ENCODE measurements at places on chromosomes 16 and 17. TPM values are rescaled to one million over a fixed set of nuclear protein-coding genes. Genes with fewer than 3 reads are reported as not detected.

Gene ABCA8
- 51.5 TPM for polyA plus RNA-seq

Gene OTOP3
- not detected for polyA plus RNA-seq

Gene LLGL2
- 13.5 TPM for polyA plus RNA-seq

Gene TM4SF5
- not detected for polyA plus RNA-seq

Gene GRAPL
- polyA plus RNA-seq = 2.1 TPM

Gene PGAP6
- 29.0 TPM for polyA plus RNA-seq

Gene GRB7
- 0.72 TPM for polyA plus RNA-seq

Gene KRTAP17-1
- polyA plus RNA-seq = not detected

Gene PDIA2
- 0.77 TPM for polyA plus RNA-seq

Gene TAT
- not detected for polyA plus RNA-seq

Gene NEUROD2
- 0.05 TPM for polyA plus RNA-seq

Gene SULT1A3
- 4.5 TPM for polyA plus RNA-seq

Gene TPSAB1
- 1.0 TPM for polyA plus RNA-seq

Gene ANKRD13B
- 18.4 TPM for polyA plus RNA-seq

Gene RPL19
- 2,704 TPM for polyA plus RNA-seq

Gene CCDC40
- polyA plus RNA-seq = 7.2 TPM

Gene FTO
- 55.1 TPM for polyA plus RNA-seq

Gene DNAI2
- polyA plus RNA-seq = not detected

Gene CCDC154
- polyA plus RNA-seq = 2.5 TPM

Gene HSD11B2
- polyA plus RNA-seq = 12.5 TPM

Gene SSTR5
- not detected for polyA plus RNA-seq

Gene GSDMA
- 0.13 TPM for polyA plus RNA-seq

Gene DHRS7C
- polyA plus RNA-seq = 118 TPM

Gene SLC13A2
- not detected for polyA plus RNA-seq

Gene ORC6
- 8.1 TPM for polyA plus RNA-seq

Gene ABCA6
- polyA plus RNA-seq = 12.0 TPM

Gene LRRC37A2
- 26.2 TPM for polyA plus RNA-seq

Gene KRT33B
- polyA plus RNA-seq = not detected

Gene BCAR1
- polyA plus RNA-seq = 69.4 TPM

Gene NAGPA
- 6.3 TPM for polyA plus RNA-seq

Gene CD300E
- 0.10 TPM for polyA plus RNA-seq

Gene UTS2R
- polyA plus RNA-seq = 12.6 TPM

Gene FA2H
- 0.22 TPM for polyA plus RNA-seq

Gene PRSS8
- polyA plus RNA-seq = 0.48 TPM

Gene FBXO39
- not detected for polyA plus RNA-seq

Gene DOC2B
- polyA plus RNA-seq = 3.6 TPM

Gene SLC16A6
- 0.72 TPM for polyA plus RNA-seq
